ENCODE measurements at places on chromosomes 16 and 17.

GRCh38 chr17:60598001-60598736 lies 1.8 kb upstream of the PPM1D start:
- no peak for DNase-seq

GRCh38 chr16:85851034-85851785 lies 47.8 kb upstream of the IRF8 start:
- DNase-seq: no peak

DNA sequence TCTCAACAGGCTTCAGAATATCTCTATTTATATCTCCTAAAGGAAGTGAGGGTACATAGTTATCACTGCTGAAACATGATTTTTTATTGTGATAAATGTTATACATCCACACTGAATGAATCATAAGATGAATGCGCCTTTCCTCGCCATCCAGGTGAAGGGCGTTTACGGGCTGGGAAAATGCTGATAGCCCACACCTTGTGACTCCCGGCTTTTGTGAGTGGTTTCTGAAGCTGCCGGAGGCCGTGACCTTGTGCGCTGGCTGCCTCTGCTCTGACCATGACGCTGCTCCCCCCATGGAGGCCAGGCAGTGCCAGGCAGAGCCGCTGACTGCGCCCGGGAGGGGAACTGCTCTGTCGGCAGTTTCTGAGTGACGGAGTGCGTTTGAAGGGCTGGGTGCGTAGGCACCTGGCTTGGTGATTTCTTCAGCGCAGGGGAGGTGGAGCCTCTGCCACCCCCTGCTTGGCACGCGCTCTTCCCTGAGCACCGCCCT lies 97.2 kb downstream of the RAP1GAP2 start:
- DNase-seq: no peak

DNA sequence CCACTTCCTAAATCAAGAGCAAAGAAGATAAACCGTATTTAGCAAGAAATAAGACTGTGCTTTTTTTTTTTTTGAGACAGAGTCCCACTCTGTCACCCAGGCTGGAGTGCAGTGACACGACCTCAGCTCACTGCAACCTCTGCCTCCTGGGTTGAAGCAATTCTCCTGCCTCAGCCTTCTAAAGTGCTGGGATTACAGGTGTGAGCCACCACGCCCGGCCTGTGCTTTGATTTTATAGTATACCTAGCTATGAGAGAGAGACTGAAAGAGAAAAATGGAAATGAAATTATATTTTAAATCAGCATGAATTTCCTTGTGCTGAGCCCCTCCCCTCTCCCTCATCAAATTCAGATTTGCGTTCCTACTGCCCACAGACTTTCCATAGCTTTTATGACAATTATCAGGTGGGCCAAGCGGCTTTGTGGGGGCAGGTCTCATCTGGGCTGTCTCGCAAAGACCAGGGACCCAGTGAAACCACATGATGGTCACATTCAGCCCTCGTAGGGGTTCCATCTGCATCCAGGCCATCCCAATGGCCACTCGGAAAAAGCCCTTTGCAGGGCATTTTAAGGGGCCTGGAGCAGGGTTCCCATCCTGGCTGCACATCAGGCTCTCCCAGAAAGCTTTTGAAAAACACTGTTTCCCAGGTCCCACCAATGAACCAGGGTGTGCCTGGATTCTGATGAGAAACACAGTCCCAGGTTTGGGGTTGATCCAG lies 8.5 kb downstream of the CACNG1 start:
- no peak for DNase-seq

DNA sequence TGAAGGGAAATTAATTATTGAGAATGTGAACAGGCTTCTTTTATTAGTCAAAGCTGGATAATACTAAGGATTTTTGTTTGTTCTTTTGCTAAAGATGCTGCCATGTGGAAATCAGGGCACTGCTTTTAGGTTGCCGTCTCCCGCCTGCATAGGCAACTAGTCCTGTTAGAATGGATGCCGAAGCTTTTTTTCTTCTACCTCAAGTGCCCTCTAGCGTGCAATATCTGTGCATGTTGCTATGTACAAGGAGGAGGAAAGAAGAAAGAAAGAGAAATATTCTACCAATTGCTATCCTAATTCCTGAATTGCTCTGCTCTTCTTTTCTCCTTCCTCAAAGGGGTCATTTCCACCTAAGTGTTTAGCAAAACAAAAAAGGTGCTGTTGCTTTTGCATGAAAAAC lies 5.2 kb upstream of the CDH8 start:
- no peak for DNase-seq

All from esophagus squamous epithelium (tissue), 5 donors.